ENCODE measurements at places on chromosomes 13 and 19.

- no peak for DNase-seq
These were observed 455.4 kb upstream of the TSHZ3 start for GRCh38 chr19:31804668-31805067.

- DNase-seq = no peak
These were observed 1447.3 kb upstream of the MIR17HG start for GRCh38 chr13:89900104-89900765.

DNA sequence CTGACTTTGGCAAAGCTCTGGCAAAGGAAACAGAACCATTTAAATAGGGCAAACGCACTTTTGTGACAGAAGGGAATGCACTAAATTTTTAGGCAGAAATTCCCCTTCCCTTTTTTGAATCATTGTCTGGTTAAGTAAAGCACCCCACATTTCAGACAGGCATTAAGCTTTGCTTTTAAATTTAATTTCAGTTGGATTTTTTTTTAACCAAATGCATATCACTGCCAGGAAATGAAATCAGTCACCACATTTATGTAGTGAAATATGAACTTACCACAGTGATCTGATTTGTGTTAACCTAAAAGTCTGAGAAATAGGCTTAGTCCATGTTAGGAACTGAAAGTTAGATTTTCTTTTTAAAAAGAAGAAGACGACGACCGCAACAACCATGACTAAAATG is 10.8 kb downstream of the GPR183 start:
- DNase-seq = no peak

DNA sequence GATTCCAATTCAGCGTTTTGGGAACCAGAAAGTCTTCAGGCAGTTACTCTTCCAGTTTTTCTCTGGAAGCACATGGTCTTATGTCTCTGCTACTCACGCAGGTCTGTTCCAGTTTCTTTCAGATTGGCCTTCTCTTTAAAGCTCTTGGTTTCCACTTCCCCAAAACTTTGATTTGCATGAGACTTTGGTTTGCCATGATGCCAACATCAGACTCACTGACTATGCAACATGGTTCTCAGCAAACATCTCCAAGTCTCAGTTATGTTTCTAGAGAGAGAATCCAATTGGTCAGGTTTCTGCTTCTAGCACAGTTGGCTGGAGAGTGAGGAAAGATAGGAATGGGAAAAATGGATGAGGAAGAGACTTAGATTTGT is 3.1 kb downstream of the AKAP11 start:
- DNase-seq = no peak

GRCh38 chr19:39906283-39906682 is 28.2 kb downstream of the FCGBP start:
- no peak for DNase-seq

- no peak for DNase-seq
These were observed 100.0 kb downstream of the LMO7 start for GRCh38 chr13:75736173-75736572.

- DNase-seq = no peak
These were observed 145.7 kb downstream of the LIG4 start for GRCh38 chr13:108069521-108070210.

DNA sequence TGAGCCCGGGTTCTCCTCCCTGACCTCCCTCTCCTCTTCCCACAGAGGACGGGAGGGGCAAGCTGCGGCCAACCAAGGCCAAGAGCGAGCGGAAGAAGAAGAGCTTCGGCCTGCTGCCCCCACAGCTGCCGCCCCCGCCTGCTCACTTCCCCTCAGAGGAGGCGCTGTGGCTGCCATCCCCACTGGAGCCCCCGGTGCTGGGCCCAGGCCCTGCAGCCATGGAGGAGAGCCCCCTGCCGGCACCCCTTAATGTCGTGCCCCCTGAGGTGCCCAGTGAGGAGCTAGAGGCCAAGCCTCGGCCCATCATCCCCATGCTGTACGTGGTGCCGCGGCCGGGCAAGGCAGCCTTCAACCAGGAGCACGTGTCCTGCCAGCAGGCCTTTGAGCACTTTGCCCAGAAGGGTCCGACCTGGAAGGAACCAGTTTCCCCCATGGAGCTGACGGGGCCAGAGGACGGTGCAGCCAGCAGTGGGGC is 162.2 kb downstream of the KDM4B start:
- no peak for DNase-seq

DNA sequence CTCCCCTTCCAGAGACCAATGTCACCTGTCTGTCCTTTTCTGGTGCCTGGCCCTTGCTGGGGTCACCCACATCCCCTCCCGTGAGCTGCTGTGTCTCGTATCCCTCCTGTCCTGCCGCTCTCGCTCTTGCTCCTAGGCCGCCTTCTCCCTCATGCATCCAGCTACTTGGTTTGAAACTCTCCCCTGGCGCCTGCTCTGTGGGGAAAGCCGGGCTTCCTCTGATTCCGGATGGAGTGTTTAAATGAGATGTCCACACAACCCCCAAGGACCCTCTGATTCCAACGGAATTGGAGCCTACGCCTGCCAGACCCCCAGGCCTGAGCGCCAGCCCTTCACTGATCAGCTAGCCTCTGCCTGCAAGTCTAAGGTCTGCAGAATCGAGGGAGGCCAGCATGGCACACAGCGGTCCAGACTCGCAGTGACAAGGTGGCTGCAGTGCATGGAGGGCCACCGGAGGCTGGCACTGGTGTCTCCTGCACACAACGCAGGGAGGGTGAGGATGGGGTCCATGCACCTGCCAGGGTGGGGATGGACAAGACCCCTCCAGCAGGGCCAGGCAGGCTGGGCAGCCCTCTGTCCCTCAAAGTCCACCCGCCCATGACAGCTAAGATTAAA is 47.2 kb downstream of the RFX2 start:
- no peak for DNase-seq

- no peak for DNase-seq
These were observed 18.6 kb downstream of the TMEM255B start for GRCh38 chr13:113777311-113778260.

DNA sequence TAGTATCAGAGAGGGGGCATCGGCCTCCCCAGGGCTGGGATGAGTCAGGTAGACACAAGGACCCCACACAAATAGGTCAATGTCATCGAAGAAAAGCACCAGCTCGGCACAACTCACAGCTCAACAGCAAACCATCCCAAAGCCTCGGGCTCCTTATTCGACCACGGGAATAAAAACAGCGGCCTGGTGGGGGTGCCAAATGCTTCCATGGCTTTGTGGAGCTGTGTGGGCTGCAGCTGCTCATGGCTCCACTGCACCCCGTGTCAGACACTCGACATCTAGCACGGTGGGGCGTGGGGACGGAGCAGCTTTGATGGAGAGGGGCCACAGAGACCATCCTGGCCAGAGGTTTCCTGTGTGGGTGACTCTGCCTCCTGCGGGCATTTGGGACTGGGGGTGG is 212.5 kb upstream of the SOX1 start:
- no peak for DNase-seq

DNA sequence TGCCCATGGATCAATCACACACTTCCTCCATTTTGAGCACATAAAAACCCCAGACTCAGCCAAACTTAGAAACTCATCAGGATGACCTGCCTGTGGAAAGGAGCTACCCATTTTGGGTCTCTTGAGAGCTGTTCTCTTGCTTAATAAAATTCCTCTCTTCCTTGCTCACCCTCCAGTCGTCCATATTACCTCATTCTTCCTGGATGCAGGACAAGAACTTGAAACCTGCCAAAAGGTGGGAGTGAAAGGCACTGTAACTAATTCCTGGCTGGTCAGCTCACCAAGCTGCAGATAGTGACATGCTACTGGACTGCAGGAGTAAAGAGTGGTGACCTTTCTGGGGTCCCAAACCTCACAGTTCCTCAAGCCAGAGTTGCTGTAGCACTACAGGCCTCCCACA is 20.2 kb downstream of the LIG4 start:
- no peak for DNase-seq

DNA sequence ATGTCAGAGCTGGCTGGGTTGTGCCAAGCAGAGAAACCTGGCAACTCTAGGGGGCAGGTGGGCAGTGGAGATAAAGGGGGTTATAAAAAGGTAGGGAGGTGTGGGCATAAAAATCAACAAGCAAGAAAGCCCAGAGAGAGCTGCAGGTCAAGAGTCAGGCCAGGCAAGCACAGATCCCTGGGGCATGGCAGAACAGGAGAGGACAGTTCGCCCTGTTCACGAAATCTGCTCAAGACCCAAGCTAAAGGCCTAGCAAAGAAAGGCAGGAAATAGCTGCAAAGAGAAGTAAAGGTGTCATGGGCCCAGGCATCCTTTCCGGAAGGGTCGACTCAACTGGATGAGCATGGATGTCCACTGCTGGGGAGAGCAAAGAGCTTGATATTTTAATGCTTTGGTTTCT is 3.4 kb downstream of the MBNL2 start:
- DNase-seq = no peak

- no peak for DNase-seq
These were observed at the start of gene APC2 for GRCh38 chr19:1449467-1450442. Gene APC2, plus strand, starts transcription at chr19:1450121. Its CDS starts 2,881 bp downstream, at chr19:1453002.

DNA sequence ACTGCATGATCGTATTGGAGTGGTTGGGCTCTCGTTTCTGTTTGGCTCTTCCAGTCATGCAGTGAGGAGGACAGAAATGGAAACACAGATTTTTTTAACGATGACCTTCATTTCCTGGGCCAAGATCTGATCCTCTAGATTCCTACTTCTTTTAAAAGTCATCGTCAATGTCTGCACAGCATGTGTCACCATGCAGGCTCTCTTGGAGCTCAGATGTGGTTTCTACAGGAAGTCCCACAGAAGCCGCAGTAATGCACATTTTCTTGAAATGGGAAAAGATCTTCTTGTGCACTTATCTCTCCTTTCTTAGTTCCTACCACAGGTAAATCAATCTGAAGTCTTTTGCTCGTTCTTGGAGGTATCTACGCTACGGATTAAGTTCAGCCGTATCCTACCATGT is 626.9 kb downstream of the EFNB2 start:
- no peak for DNase-seq

- DNase-seq = no peak
These were observed 63.3 kb downstream of the ARHGEF7 start for GRCh38 chr13:111178402-111178801.

GRCh38 chr19:16089010-16089846 is 12.9 kb downstream of the TPM4 start:
- no peak for DNase-seq

DNA sequence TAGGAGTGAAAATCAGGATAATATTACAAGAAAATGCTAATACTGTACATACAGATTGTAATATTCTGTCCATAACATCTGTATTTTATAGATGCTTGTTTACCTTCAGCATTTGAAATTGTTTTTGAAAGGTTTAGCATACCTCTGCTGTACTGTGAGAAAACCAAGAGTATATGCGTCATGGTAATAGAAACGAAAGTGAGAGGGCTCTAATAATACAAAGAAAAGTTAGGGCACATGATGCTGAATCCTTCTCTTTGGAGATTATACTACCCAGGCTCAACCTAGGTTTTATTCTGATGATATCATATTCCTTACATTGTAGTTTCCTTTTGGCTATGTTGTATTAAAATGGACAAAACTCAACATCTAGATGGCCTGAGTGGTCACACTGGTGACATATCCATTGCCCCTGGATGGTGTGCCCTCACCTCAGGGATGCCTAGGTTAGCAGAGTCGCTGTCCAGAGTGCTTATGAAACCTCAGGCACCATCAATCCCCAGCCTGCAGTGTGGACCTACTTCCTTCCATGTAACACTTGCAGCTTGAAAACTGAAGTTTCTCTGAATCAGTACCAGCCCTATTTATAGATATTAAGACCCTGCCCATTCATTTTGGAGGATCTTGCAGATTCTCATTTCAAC is 253.7 kb downstream of the KCTD12 start:
- DNase-seq = no peak

DNA sequence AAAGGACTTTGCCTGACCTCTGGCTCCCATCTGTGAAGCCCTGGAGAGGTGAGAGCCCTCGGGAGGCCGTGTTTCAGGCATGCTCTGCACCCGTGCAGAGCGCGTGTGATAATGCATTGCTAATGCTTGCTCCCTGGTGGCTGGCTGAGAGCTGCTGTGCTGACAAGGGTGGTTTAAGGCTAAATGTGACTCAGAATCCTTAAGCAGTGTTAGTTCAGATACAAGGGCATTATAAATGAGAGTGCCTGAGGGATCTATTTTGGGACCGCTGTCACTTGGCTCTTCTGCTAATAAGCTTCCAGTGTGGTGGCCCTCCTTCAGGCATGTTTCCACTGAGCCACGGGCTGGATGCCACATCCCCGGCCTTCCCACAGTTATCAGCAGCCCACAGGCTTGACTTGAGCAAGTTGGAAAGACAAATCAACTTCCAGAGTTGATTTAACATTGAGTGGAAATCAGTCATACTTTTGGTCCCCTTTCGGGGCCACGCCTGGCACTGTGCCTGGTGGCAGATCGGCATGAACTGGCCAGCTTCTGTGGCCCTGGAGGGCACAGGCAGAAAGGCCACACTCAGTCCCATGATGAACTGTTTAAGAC is 17.0 kb downstream of the ALOX5AP start:
- no peak for DNase-seq

DNA sequence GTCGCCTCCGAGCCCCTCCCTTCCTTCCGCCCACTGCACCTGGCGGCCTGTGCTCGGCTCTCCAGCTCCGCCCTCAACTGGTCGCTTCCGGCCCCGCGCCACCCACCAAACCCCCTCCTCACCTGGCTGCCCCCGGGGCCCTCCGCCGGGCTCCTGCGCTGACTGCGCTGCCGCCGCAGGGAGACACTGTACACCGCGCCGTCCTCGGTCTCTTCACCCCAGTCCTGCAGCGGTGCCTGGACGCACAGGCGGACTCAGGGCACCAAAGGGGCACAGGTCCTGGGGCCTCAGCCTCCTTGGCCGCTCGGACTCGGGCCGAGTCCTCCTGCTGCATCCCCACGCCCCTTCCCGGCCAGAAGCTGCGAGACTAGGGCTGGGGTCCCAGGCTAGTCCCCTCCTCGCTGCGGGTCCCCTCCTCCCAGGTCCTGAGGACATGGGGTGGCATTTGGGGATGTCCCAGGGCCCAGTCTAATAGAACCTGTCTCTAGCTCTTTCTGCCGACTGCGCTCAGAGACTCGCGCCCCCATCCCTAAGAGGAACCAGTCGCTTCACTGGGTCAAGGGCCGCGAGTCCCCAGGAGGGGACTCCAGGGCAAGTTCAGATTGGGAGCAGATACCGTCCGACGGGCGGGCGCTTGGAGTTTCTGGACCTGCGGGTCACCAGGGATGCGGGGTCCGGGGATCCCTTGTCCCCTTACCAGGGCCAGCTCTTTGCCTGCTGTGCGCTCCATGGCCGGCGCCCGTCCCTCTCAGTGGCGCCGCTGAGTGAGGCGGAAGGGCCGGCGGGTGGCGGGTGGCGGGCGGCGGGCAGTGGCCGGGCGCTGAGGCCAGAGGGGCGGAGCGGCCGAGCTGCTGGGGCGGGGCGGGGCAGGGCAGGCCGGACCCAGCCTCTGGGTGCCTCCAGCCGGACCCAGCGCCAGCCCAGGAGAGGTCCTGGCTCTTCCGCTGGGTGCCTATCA is at the start of gene RGL3:
Gene RGL3 (minus strand): TSS at position 766 of the 958 bp plus-strand sequence. CDS start 36 bp downstream, at position 730.
- no peak for DNase-seq

DNA sequence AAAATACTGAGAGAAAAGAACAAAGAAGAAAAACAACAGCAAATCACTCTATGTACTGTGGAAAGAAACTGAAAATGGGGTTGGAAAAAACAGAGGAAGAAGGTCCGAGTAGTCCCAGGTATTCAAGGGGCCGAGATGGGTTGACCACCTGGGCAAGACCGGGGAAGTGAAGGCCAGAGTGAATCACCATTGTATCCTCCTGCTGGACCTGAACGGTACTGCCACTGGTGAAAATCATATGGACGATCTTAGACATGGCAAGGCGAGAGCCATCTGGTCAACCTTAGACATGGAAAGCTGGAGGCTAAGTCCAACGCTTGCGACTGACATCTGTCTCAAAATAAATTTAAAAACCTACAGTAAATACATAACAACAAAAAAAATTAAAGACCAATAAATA is 44.4 kb upstream of the ZNF91 start:
- DNase-seq = no peak

- no peak for DNase-seq
These were observed 10.5 kb downstream of the PEX11G start for GRCh38 chr19:7478173-7478842.

- no peak for DNase-seq
These were observed 1658.6 kb downstream of the OLFM4 start for GRCh38 chr13:54687173-54687572.

Data from stimulated activated CD4-positive, alpha-beta T cell treated with anti-CD3 and anti-CD28 coated beads, Interleukin-15, amount 100 ng/mL, for 1 hour (primary cell).